ENCODE measurements at places on chromosomes 6 and 20.

DNA sequence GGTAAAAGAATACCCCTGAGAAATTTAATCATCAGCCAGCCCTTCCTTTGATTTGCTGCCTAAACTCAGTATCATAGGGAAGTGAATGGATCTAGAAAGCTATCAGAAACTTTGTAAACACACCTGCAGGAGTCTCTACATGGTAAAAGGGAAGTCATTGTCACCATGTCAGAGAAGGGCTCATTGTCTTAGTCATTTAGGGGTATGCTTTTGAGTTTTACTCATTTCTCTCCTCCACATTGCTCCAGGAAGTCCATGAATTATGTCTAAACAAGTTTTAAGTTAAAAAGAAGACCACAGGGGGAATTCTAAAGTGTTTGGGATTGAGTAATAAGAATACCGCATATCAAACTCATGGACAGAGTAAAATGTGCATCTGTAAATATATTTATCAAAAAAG lies 2.5 kb downstream of the SLC17A1 start:
- no peak for DNase-seq

DNA sequence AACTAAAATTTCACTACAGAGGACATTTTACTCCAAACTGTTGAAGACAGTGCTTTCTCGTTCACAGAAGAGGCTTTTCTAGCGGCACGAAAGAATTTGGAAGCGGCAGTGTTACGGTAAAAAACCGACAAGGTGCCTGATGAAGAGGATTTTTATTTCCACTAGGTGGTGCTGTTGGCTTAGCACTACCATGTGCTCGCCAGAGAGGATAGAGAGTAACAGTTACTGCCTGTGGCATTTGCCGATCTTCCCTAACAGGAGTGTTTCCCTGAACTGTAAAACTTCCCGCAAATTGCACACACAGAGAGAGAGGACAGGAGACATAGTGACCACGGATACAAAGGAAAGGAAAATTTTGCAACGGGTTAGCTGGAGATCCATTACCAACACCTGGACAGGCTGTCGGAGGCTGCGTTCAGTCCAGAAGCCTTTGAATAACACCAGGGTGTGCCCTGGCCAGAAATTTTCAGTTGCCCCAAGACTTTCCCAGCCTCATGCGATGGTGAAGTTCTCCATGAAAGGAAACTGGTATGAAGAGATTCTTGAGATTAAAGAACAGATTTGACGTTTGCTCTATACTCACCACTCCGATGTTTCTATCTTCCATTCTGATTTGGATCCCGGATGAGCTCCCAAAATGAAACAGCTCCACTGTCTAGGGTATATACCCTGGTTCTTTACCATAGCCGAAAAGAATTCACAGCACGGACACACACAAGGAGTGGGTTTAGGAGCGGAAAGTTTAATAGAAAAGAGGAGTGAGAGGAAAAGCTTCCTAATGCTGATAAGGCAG lies 48.1 kb downstream of the HLA-DPB1 start:
- DNase-seq, result no peak

DNA sequence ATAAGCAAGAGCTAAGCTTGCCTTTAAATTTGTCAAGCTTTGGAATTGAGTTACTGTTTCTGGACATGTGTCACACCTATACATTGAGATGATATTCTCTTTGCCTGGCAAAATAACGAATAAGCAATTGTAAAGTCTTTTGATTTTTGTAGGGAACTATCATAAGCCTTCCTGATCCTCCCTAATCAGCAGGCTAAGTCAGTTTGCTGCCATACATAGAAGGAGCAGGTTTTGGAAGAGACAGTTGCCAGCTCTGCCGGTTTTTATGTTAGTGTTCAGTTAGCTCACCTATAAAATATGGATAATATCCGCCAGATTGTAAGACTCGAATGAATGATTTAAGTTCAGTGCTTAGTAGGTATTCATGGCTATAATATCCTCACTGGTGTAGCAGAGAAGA lies 34.4 kb upstream of the BCAS1 start:
- DNase-seq, result no peak

DNA sequence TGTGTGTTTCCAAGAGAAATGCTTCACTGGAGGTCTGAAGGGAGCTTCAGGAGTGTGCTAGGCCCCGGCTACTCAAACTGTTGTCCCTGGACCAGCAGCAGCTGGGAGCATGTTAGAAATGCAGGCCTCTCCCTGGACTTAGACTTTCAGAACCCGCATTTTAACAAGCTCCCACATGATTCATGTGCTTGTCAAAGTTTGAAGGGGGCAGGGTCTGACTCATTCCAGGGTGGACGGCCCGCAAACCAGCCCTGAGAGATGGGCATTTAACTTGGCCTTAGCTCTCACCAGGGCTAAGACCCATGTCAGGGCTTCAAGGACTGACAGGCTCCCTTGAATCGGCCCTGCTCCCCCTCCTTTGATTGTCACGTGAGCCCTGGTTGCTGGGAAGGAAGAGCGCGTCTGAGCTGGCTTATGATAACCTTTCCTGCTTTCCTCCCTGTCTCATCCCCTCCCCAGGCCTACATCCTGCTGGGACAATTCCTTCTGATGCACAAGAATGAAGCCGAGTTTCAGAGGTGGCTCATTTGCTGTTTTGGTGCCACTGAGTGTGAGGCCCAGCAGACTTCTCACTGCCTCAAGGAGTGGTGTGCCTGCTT lies 35.5 kb downstream of the BANF2 start:
- no peak for DNase-seq

DNA sequence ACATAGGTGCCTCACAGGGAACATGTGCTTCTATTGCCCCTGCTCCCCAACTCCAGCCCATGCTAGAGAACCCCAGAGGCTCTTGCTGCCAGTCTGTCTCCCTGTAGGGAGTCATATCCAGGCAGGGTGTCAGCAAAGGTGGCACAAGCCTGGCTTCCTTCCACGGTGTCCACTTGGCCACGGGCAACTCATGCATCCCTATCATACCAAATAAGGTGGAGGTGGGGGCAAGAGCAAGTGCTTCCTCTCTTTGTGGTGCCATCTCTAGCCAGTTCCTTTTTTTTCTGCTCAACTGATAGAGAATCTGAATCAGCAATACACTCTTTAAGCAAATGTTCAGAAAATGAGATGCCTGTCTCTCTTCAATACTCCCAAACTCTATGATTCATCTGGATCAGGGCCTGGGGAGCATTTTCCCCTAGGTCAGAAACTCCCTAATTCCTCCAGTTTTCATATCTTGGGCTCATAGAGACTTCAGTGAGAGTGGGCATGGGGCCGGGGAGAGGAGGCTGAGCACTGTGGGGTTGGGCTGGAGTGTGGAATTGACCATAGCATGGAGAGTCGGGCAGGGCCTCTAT lies 105.1 kb upstream of the GPR6 start:
- DNase-seq, result no peak

DNA sequence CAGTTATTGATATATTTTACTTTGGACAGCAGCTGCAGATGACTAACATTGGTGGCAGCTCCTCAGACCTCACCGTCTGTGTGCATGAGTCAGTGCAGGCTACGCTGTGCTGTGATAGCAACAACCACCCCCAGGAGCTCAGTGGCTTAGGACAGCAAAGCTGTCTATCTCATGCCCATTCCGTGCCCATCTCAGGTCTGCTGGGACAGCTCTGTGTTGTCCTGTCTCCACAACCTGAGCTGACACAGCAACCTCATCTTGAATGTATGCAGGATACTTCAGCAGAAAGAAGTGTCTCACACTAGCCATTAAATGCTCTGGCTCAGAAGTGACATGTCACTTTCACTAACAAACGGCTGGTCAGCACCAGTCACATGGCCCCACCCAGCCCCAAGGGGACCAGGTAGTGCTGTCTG lies 47.7 kb downstream of the BANF2 start:
- no peak for DNase-seq
